ENCODE measurements at places on chromosomes 1 and 21.

DNA sequence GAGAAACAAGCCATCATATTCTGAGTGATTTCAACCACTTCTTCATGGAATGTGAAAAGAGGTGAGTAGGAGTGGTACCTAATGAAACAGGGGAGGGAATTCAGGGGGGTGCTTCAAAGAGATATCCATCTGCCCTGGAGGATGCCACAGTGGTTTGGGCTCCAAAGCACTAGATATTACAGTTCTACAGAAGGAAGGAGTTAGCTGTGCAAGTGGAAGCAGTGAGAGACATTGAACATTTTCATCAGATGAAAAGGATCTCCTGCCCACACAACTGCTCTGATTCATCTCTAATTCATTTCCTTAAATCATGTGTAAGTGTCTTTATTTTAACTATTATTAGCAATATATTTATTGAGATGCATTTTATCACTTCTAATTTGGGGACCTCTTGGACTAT is 2.8 kb upstream of the RGS5 start:
- no peak for DNase-seq

DNA sequence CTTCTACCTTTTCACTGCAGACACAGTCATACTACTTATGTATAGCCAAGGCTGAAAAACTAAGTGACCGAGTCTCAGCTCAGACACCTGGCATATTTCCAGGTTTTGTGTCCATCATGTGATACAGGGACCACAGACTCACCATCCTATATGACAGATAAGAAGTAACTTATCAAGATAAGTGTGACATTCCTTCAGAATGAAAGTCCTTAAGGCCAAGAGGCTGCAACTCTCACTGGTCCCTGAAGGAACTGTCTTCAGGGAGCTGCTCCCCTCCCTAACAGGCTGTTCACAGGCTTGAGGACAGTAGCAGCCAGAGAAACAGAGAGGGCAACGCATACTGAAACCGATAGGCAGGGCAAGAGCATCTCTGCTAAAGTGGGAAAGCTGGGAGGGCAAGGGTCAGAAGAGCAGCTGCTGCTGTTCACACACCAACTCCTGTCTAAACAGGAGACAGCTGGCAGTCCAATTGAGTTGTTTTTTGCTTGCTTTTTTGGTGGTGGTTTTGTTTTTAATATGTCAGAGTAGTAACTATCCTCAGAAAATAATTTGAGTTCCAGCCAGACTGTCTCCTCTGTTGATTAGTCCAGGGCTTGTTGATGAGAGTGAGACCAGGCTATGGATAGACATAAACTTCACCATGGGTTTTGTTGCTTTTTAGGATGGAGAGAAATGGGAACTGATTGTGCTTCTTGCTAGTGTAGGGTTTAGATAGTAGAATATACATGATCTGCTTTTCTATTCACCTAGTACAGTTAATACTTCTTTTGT is 67.7 kb downstream of the MACF1 start:
- peak; percentile 43 for DNase-seq

- no peak for DNase-seq
These were observed 18.7 kb downstream of the ZSWIM5 start for GRCh38 chr1:45187725-45188124.

- DNase-seq = no peak
These were observed 1623.3 kb upstream of the B3GALT2 start for GRCh38 chr1:194809665-194810064.

- DNase-seq = no peak
These were observed 188.8 kb downstream of the MATN1 start for GRCh38 chr1:30534551-30534940.

GRCh38 chr1:55284856-55285255 is 69.7 kb upstream of the USP24 start:
- peak; percentile 69 for DNase-seq

- peak; percentile 85 for DNase-seq
These were observed 7.3 kb downstream of the RNU5D-1 start for GRCh38 chr1:44723496-44724295.

DNA sequence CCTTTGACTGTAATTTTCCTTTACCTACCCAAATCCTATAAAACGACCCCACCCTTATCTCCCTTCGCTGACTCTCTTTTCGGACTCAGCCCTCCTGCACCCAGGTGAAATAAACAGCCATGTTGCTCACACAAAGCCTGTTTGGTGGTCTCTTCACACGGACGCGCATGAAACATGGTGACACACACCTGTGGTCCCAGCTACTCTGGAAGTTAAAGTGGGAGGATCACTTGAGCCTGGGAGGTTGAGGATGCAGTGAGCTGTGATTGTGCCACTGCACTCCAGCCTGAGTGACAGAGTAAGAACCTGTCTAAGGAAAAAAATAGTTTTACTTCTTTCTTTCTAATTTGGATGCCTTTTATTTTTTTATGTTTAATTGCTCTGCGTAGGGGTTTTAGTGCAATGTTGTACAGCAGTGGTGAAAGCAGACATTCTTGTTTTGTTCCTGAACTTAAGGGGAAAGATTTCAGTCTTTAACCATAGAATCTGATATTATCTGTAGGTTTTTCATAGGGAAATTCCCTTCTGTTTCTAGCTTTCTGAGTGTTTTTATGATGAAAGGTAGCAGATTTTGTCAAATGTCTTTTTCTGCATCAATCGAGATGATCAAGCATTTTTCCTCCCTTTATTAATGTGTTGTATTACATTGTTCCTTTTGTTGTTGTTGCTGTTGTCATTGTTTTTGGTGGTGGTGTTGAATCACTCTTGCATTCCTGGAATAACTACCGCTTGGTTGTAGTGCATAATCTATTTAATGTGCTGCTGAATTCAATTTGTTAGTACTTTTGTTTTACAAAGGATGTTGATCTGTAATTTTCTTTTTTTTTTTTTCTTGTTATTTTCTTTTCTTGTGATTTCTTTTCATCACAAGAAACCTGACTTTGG is 497.4 kb downstream of the DISC1 start:
- DNase-seq = no peak
